Fibroblast of pulmonary artery (primary cell): ENCODE measurements at places on chromosomes 12 and 14.

DNA sequence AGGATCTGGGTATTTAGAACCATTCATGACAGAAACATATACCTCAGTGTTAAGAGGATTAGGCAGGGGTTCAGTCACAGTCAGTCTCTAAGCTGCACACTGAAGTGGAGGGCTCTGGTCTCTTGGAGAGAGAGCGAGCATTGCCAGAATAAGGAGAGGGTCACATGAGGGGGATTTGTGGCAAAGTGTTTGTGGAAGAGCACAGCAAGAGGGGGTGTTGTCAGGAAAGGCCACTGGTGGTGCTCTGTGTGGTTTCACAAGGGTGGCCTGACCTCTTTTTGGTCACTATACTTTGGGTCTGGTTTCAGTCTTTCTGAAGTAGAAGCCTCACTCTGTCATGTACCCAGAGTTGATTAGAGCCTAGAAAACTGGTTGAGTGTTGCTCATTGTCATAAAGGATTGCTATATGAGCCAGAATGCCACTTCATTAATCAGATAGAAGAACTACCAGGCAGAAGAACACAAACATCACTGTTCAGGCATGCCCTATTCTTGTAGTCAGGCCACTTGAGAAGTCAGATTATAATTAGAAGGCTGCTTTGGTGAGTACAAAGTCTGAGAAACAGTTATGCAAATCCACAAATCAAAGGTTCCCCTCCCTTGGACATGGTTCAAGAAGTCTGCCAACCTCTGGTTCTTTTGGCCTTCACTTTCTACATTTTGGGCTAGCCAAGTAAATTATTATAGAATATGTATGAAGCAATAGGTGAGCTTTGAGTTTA, 8.4 kb downstream of the TMEM19 start:
- no peak for DNase-seq

DNA sequence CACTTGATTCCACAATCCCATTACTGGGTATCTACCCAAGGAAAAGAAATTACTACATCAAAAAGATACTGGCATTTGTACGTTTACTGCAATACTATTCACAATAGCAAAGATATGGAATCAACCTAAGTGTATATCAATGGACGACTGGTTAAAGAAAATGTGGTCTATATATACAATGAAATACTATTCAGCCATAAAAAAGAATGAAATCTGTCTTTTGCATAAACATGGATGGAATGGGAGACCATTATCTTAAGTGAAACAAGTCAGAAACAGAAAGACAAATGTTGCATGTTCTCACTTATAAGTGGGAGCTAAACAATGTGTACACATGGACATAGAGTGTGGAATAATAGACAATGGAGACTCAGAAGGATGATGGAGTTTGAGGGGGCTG, 5.0 kb upstream of the OS9 start:
- DNase-seq = no peak

GRCh38 chr12:115158816-115159215, 474.8 kb upstream of the TBX3 start:
- DNase-seq = no peak

DNA sequence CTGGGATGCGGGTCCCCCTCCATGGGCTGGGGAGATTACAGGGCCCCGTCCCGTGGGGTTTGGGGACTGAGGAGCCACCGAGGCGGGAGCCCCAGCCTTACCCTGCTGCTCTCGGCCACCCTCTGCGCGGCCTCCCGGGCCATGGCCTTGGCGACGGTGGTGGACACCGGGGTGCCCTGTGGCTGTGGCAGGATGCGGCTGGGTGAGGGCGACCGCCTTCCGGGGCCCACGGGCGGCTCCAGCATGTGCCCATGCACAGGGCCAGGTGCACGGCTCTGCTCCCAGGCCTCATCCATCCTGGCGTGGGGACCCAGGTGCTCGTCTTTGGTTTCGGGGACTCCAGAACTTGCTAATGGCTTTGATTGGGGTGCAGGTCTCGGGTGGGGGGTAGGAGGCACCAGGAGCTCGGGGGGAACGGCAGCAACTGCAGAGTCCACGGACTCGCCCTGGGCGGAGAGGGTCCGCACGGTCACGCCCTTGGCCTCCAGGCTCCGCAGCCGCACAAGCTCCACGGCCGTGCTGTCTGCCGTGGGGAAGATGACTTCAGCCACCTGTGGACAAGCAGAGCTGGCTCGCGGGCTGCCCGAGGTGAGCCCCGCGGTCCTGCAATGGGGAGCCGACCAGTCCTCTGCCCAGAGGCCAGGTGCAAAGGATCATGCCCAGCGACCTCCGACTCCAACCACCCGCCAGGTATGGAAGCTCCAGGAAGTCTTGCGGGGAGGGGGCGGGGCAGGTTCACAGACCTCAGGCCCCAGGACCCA, 99.2 kb downstream of the PIWIL1 start:
- no peak for DNase-seq

DNA sequence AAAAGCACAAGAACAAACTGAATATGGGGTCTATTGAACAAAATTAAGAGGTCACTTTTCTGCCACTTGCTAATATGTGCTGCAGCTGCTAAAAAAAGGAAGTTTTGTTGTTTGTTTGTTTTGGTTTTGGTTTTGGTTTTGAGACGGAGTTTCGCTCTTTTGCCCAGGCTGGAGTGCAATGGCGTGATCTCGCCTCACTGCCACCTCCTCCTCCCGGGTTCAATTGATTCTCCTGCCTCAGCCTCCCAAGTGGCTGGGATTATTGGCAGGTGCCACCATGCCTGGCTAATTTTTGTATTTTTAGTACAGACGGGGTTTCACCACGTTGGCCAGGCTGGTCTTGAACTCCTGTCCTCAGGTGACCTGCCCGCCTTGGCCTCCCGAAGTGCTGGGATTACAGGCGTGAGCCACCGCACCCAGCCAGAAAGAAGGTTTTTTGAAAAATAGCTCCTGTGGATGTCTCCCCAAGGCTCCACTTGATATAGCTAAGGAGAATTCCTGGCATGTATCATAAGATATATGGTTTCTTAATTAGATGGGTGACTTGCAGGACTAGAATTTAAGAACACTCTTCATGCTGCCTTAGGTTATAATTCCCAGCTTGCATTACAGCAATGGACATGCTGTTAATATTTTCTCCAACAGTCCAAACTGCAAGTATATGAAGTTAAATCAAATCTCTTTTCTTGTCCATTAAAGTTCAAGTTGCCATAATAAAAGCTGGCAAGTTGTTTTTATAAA, 237.6 kb upstream of the AMIGO2 start:
- DNase-seq = no peak

DNA sequence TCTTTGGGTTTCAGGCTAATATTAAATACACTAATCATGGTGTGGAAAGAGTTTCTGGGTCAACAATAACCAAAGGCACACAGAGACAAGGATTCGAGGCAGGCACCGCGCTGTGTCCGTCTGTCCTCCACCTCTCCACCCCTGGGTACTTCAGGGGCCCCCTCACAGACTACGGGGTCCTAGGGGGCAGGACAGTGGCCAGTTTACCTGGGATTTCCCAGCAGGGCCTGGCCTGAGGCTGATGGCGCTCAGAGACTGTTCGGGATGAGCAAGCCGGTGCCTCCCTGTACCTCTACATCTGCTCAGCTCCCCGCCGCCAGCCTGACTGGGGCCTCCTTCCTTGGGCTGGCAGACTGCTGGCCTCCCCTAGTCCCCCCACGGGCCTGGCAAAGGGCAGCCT, 18.1 kb upstream of the EIF5 start:
- DNase-seq = no peak

GRCh38 chr14:102523569-102524450, 14.2 kb upstream of the ANKRD9 start:
- DNase-seq = no peak

GRCh38 chr12:53638057-53638456, 11.9 kb upstream of the ATF7 start:
- DNase-seq = no peak

DNA sequence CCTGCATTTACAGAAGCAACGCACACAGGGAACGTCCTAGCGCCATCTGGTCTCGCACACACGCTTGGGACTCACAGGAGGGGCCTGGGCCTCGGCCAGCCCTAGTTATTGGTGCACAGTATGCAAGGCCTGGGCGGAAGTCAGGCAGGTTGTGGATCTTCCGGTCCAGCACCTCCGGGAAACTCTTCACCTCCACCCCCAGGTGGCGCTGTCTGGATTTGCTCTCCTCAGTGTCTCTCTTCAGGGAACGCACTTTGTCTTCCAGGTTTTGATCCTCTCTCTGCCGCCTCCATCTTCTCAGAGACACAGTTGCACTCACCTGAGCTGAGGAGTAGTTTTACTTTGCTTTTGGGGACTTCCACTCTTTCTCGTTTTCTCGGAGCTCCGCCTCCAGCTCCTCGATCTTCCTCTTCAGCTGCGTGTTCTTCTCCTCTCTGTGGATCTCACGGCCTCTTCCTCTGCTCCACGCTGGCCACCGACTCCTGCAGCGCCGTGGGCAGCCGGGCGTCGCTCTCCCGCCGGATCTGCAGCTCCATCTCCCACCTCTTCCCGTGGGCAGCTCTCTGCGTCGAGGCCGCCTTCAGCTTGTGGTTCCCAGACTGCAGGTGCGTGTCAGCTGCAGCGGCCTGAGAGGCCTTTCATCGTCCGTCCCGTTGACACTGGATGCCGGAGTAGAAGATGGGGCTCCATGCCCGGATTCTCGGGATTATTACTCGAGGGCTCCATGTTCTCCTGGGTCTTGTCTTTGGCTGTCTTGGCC, 933.8 kb downstream of the TMEM121 start:
- no peak for DNase-seq

GRCh38 chr14:89842837-89843236, 111.7 kb downstream of the EFCAB11 start:
- no peak for DNase-seq

DNA sequence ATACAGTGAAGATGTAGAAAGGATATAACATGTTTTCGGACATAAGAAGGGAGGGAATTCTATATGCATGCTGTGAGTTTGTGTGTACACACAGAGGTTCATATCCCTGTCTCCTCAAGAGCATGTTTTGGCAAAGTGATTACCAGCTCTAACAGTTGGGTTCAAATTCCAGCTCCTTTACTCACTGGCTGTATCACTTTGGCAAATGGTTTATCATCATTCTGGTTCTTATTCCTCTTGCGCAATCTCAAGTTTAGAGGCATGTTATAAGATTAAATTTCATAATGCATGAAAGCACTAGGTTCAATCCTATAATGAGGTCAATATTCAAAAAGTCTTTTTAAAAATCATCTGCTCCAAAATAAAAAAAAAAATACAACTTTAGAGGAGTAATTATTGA, 107.7 kb upstream of the LRFN5 start:
- DNase-seq = peak; percentile 43

DNA sequence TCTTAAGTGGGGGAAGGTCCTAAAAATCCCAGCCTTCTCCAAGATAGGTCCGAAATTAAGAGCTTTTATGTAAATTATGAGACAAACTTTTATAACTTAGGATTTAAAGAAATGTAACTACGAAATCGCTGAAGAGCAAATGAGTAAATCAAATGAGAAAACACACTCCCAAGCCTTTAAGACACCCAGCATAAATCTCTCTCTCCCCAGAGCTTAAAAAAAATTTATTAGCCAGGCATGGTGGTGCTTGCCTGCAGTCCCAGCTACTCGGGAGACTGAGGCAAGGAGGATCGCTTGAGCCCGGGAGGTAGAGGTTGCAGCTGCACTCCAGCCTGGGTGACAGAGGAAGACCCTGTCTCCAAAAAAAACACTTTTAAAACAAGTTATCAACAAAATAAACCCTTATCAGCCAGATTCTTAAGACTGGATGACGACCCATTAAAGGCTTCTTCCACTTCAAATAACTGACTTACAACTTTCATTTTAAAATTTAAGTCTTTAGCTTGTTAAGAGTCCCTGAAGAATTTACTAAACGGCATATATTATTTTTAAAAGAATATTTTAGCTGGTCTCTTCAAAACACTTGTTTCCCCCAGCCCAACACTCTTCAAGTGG, 3.2 kb downstream of the PTGES3 start:
- no peak for DNase-seq

DNA sequence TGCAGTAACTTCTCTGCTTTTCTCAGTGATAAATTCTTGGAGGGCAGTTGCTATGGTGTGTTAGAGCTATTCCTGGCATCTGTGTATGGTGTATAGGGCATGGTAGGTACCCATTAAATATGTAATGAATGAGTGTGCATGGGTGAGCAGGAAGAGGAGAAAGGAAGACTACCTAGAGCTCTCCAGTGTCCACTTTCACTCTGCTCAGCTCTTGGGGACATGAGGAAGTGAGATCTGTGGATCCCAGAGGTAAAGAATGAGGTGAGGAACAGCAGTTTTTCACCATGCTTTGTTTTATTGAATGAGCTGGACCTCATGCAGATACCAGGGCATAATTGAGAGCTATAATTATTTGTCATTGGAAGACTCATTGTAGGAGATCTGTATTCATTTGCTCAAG, 444.8 kb upstream of the RGS6 start:
- DNase-seq = no peak

DNA sequence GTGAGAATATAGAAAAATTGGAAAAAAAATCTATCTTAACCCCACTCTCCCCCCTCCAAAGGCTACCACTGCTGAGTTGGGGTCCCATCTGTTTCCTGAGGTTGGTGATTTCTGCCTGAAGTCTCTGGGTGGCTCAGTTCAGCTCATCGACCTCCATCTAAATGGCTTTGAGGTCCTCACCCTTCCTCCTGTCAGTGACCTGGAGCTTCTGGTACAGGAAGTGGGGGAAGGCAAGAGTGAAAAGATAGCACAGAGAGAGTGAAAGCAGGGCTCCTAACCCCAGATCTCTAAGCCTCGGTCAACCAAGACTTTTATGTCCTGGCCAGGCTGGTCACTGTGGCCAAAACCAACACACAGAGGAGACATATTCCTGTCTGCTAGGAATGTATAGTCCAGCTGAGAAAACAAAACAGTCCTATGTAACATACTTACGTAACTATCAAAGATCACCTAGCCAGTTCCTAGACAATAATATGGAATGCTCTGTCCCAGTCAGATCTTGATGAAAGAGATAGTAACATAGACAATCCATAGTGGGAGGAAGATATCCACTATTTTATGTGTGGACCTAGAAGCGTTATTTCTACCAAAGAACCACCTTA, 12.3 kb upstream of the KRT73 start:
- no peak for DNase-seq

DNA sequence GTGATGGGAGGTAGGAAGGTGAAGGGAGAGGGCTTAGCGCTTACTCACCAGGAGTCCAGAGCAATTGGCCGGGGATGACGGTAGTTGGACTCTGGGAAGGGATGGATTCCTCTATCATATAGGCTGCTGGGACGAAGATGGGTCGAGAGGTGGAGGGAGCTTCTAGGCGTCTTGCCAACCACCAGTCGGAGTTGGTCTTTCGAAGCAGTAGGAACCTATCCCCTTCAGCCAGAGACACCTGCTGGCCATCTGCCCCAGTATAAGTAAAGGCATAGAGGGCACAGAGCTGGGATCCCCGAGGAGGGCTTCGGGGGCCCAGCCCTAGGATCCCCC, 657 bp downstream of the ARHGAP9 start:
- no peak for DNase-seq

DNA sequence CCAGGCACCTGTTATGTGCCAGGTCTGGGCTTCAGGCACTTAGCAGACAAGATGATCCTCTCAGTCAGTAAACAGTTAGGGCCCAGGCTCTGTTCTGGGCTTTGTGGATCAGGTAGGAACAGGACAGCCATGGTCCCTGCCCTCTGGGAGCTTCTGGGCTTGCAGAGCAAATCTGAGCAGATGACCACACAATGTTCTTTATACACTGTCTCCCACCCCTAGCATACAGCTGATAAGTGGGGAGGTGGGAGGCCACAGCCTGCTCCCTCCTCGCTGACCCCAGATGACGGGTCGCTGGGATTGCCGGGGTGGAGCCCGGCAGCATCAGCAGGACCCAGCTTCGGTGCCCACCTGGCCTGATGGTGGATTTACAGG, 53.1 kb upstream of the RIN3 start:
- no peak for DNase-seq

- peak; percentile 72 for DNase-seq
Observed at GRCh38 chr12:122871851-122872780, 23.8 kb downstream of the VPS37B start.

- DNase-seq = no peak
Observed at GRCh38 chr12:28065374-28065773, 92.8 kb upstream of the PTHLH start.
